Neuronal stem cell (in vitro differentiated cells): ENCODE measurements at places on chromosomes 6 and 20.

DNA sequence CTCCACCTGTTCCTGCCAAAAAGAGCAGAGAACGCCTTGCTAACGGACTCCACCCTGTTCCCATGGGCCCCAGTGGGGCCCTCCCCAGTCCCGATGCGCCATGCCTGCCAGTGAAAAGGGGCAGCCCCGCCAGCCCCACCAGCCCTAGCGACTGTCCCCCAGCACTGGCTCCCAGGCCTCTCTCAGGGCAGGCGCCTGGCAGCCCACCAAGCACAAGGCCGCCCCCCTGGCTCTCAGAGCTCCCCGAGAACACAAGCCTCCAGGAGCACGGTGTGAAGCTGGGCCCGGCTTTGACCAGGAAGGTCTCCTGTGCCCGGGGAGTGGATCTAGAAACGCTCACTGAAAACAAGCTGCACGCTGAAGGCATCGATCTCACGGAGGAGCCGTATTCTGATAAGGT is 201.8 kb downstream of the SASH1 start:
- DNase-seq = no peak

- no peak for DNase-seq
These were observed 16.6 kb downstream of the CPNE5 start for GRCh38 chr6:36822506-36823269.

GRCh38 chr6:141406761-141407160 is 726.0 kb upstream of the GJE1 start:
- DNase-seq = no peak

GRCh38 chr20:45500022-45500421 is 15.4 kb downstream of the SPINT3 start:
- DNase-seq = no peak

- no peak for DNase-seq
These were observed 20.2 kb upstream of the HIVEP2 start for GRCh38 chr6:142965164-142965563.

- no peak for DNase-seq
These were observed 7.2 kb upstream of the THEMIS start for GRCh38 chr6:127907960-127908640.

GRCh38 chr20:52172392-52173047 is 19.1 kb downstream of the ZFP64 start:
- DNase-seq = no peak

GRCh38 chr20:35404614-35405259 is 7.0 kb downstream of the UQCC1 start:
- DNase-seq = no peak

GRCh38 chr6:11366934-11367637 is 134.6 kb upstream of the NEDD9 start:
- peak; percentile 23 for DNase-seq

DNA sequence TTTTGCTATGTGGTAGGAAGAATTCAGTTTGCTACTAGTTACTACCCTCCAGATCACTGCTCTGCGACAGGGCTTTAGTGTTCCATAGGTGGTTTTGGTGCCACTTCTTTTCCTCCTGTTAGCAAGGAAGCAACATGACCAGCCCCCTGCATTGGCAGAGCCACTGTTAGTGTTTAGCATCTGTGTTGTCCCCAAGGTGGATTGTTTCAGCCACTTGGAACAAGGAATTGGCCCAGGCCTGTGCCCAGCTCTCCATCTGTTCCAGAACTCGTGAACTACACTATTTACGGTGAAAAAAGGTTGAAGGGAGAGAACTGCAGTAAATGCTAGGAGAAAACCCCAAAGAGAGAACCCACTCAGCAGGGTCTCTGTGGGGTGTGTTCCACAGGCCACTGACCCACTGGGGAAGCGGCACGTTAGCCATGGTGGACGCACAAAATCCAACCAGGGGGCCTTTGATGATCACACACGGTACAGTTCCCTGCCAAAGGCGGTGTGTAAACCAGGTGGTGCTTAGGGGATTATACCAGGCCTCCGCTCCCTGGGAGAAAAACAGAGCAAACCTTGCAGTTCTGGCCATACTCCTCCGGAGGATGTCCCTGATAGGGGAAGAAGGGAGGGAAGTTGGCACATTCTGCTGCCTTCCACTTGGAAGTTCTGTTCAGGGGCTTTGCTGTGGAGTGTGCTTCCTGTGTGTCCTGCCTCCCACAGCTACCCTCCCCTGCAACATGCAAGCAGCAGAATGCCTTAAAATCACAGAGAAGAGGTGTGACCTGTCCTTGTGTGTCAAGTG is 72.3 kb downstream of the LYRM2 start:
- DNase-seq = peak; percentile 9
